ENCODE measurements at places on chromosomes 3 and 15.

DNA sequence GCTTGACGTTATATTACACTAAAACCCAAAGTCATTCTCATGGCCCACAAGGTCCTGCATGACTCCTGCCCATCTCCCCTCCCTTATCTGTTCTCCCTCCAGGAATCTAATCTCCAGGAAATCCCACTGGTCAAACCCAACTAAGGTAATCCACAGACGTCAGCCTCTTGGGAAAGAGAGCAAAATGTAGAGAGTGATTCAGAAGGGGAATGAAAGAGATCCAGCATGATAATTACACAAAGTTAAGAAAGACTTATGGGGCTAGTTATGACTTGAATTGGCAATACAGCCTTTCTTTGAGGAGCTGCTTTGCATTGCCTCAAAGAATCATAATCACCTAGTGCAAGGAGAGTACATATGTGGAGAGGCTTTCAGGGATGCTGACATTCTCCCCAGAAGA is 137.8 kb upstream of the MYRIP start:
- DNase-seq = no peak

GRCh38 chr3:134353831-134354611 is 20.2 kb downstream of the AMOTL2 start:
- DNase-seq = no peak

DNA sequence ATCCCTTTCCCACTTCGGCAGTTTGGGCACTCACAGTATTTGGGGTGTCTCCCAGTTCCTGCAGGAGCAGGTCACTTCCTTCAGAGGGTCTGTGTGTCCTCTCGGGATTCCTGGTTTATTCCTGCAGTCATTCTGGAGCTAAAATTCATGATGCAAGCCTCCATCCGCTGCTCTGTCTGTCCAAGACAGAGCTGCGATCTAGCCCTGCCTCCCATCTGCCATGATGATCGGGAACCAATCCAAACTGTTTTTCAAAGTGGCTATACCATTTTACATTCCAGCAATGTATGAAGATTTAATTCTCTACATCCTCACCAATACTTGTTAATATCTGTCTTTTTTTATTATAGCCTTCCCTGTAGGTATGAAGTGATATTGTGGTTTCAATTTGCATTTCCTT is 273.0 kb downstream of the EPHB1 start:
- no peak for DNase-seq

DNA sequence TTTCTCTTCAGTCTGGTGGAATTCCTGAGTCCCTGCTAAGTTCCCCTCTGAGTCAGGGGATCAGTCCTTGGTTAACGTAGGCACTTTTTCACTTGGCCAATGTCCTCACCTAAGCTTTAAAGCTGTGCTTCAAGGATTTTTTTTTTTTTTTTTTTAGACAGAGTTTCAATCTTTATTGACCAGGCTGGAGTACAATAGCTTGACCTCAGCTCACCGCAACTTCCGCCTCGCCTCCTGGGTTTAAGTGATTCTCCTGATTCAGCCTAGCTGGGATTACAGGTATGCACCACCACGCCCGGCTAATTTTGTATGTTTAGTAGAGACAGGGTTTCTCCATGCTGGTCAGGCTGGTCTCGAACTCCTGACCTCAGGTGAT is 220.3 kb downstream of the STT3B start:
- DNase-seq = no peak

- no peak for DNase-seq
These were observed 9.4 kb downstream of the TCF12 start for GRCh38 chr15:56927816-56928215.

GRCh38 chr3:68666429-68667136 is 265.8 kb downstream of the TAFA4 start:
- no peak for DNase-seq

DNA sequence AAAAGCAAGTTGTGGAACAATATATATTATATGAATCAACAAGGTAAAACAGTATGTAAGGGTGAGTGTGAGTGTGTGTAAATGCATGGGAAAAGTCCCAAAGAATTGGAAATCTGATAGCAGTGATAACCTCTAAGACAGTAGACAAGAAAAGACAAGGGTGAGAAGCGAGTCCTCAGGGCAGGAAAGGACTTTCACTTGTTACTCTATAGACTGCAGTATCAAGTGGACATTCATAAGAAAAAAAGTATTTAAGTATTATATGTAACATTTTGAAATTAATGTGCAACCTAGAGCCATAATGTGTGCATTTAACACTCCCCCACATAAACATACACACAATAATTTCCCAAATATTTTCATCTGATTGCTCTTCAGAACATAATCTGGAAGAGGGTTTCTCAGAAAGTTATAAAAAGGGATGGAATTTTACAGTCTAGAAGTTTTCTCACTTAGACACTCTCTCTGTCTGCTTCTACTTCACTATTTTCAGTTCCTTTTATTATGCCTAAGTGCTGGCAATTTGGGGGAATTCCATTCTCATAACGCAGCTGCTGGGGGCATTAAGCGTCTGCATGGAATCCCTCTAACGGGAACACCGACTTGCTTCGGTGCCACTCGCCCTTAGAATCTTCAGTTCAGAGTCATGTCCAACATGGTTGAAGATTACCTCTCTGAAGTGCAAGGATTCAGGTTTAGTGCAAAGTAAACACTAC is 50.0 kb upstream of the CDIN1 start:
- DNase-seq = no peak

DNA sequence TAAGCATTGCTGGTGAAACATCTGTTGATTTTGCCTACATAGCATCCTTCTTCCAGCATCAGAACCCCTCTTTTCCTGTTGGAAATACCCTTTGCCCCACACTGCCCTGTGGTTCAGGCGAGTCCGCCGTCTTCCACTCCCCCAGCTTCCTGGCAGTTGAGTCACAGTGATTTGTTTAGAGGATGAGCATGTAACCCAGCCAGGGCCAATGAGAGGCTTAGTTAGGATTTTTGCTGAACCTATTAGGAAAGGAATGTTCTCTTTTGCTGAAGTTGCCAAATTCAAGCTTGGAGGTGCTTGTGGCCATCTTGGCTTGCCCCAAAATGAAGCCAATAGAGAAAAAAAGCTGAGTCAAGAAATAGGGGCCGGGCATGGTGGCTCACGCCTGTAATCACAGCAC is 19.0 kb upstream of the MEX3B start:
- DNase-seq = no peak

DNA sequence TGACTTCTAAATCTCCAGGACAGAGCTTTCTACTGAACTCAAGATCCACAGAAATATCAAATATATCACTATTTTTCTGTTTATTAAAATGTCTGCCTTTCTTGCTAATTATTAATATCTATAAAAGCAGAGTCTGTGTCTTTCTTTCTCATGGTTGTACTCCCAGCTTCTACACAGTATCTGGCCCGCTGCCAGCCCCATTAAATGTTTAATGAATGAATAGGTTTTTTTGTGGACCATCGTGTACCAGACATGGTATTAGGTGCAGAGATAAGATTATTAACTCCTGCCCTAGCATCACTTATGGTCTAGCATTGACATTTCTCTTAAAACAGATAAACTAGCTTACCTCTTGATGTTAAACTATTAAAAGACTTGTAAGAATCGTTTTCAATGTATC is 111.4 kb upstream of the RBMS3 start:
- DNase-seq = no peak

DNA sequence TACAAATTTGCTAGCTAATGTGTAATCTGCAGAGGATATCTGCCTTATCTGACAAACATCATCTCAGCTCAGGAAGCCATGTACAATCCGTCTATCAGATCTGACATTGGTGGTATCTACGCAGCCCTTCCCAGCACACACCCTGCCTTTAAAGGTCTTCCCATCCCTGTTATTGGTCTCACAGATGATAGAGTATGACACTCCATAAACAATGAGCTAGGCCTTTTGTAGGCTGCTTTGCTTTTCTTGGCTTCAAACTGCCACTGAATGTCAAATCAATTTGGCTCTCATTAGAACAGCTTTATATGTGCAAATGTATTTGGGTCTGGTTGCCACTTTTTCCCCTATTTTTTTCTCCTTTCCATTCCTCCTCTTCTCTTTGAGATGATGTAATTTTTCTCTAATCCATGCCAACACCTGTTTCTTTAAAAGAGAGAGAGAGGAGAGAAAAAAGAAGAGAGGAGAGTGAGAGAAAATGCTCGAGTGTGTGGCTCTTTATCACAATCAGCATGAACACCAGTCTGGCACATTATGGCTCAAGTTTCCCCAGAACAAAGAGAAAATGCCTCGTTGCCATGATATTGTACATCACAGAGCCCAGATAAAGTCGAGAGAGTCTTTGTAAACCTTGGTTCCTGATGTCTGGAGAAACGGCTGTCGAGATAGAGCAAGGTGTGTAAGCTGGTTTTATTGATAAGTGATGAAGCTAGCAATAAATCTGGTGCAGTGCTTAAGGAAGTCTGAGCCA is 80.8 kb upstream of the DPH6 start:
- no peak for DNase-seq

DNA sequence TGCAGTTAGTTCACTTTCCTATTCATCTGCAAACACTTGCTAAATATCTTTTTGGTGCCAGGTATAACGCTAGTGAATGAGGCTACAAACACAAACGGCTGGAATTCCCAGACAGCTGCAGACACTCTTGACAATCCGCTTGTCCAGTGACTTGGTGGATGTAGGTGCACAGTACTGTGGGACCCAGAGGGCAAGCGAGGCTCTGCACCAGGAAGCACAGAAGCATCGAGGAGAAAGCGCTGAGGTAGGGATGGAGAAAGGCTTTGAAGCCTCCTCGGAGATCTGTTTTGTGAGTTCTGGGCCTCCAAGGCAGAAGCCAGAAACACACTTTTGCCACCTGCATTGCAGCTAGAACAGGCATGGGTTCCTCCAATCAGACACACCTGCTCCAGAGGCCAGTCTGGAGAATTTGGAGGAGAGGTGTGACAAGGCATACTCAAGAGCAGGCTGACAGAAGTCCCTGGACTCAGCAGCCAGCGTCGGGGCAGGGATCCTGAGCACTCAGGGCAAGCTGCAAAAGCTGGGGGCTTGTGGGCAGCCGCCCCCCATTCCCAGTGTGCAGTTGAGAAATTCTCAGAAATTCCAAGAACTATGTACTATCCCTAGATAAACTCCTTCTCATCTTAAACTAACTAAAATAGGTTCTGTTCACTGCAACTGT is 232.5 kb downstream of the OCA2 start:
- DNase-seq = no peak

DNA sequence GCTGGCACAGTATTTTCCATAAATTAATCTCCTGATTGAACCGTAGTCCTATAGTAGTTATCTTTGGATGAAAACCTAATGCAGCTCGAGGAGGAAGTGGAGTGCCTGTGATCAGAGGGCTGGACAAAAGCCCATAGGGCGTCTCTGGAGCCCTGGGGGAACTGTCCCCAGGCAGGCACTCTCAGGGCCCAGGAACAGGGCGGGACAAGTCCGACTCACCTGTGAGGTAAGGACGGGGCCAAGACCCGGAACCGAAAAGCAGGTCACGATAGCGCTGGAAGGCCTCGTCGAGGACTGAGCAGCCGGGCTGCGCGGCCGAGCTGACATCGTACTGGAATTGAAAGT is 341 bp downstream of the HEXA start:
- DNase-seq = no peak

DNA sequence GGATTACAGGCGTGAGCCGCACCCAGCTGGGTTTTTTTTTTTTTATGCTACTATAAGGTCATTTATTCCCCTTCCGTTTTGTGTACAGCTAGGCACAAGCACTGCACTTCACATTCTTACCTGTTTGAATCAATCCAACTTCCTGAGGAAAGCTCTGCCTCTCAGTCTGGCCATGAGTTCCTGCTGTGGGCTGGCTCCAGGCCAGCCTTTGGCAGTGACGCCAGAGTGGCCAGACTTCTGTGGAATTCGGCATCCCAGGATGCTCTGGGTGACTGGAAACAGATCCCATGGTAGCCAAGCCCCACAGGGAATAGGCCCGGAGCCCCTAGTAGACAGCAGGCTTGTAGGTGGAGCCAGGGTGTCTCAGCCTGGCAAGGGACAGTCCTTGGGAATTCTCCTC is 21.5 kb upstream of the TIMP4 start:
- no peak for DNase-seq

DNA sequence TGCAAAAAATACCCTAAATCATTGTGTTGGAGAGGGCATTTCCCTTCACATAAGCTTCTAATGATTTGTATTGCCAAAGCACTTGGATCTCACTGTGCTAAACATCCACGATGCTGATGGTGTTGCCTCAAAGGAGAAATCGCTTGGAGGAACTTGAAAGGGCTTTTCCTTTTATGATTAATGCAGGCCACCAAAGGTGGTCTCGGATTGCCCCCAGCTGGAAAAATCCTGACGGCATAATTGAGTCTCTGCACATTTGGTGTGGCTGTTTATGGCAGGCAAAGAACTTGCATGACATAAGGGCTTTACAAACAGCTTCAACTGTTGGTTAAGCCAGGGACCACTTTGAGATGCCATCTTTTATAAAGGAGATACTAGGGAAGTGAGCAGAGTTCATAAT is 664.0 kb upstream of the ADAMTS9 start:
- DNase-seq = no peak

GRCh38 chr3:185411133-185411532 is 48.2 kb downstream of the MAP3K13 start:
- DNase-seq = no peak

Measured in GF-D8 (cell line).